DMS153 (cell line): ENCODE measurements at places on chromosomes 13 and 19.

- DNase-seq, result no peak
These were observed 13.8 kb upstream of the GARIN5A start for GRCh38 chr19:50490411-50490811.

- no peak for DNase-seq
These were observed 77.1 kb downstream of the GGACT start for GRCh38 chr13:100511466-100511865.

- no peak for DNase-seq
These were observed 5.5 kb upstream of the ZFP36 start for GRCh38 chr19:39401070-39401548.

GRCh38 chr13:75666646-75667351 lies 30.7 kb downstream of the LMO7 start:
- DNase-seq, result no peak

GRCh38 chr19:48290401-48290770 lies 20.5 kb downstream of the ZNF114 start:
- DNase-seq, result no peak

GRCh38 chr13:33403807-33404362 lies 118.3 kb upstream of the STARD13 start:
- no peak for DNase-seq

DNA sequence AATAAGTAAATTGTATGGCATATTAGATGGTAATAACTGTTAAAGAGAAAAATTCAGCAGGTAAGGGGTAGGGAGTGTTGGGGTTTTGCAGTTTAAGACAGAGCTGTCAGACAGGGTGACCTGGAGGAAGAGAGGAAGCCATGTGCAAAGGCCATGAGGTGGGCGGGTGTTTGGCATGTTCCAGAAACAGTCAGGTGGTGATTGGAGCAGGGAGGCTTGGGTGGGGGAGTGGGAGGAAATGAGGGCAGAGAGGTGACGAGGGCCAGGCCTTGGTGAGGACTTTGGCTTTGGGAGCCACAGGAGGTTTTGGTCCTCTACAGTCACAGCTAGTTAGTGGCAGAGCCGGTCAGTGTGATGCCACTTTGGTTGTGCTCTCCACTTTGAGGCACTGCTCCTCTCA lies 20.1 kb downstream of the RYR1 start:
- DNase-seq, result no peak

DNA sequence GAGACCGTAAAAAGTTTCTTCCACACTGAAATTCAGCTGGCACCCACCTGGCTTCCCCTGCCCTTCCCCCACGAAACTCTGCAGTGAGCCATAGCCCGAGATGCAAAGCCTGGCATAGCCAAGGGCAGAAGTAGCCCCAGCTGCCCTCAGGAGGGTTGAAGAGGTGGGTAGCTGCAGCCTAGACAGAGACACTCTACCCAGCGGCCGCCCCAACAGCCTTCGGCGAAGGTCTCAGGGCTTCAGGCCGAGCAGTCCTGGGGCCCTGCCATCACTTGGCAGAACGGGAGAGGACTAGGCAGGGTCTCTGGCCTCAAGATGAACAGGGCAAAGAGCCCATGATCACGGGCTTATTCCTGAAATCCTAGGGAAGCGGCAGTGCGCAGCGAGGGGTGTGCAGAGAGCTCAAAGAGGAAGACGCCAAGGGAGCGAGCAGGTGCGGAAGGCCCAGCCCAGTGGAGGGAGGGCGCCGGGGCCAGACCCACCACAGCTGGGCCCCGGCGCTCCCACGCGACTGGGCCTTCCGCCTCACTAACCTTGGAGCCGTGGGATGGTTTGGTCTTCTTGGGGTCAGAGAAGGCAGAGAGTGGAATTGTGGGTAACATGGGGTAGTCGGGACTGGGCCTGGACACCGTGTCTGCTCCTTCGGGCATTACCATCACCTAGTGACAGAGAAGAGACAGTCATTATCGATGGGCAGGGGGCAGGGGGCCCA lies 53.2 kb downstream of the MLLT1 start:
- no peak for DNase-seq

- DNase-seq, result no peak
These were observed 26.6 kb downstream of the CBY2 start for GRCh38 chr13:45728759-45729158.

DNA sequence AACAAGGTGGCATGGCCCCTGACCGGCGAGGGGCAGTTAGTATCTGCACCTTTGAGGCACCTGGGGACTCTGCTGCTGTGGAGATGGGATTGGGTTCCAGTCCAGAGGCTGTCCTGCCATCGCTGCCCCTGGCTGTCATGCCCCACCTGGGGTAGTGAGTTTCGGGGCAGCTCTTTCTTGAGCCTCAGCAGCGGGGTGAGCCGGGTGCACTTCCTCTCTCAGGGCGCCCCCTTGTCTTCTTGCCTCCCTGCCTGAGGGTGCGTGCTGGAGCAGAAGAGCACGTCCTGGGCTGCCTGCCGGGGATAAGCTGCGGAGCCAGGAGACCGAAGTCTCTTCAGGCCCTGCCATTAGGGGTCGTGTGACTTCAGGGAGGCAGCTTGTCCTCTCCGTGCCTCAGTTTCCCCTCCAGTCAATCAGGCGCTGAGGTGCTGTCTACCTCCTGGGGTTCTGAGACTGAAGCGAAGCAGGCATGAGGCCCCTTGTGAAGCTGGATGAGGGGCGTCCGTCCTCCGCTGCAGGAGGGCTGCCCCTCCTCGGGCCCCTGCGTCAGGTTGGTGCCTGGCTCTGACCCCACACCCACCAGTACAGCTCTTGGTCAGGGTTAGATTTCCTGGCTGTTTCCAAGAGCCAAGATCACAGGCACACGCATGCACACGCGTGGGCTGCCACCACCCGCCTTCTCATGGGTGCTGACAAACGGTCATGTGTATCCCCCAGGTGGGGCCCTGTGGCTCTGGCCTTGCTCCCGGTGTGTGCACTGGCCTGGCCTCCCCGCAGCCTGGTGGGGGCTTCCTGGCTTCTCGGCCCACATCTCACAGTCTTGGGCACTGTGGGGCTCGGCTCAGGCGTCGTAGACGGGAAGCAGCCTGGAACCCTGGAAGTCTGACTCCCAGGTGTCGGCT lies 8.3 kb downstream of the GNA11 start:
- DNase-seq, result no peak

DNA sequence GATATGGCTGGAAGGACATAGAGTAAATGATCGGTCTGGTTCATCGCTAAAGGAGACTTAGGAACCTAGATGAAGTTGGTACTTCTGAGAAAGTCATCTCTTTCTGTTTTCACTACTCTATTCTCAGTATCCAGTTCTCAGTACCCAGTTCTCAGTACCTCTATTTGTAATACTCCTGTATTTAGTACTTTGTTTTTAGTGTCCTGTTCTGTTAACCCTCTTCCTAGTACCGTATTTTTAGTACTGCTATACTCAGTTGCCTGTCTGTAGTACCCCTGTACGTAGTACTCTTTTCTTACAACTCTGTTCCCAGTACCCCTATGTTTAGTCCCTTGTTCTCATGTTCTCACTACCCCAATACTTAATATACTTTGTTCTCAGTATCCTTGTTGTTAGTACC lies 1.2 kb downstream of the RFXAP start:
- no peak for DNase-seq

- no peak for DNase-seq
These were observed 5.7 kb upstream of the GRIN3B start for GRCh38 chr19:994516-994915.

DNA sequence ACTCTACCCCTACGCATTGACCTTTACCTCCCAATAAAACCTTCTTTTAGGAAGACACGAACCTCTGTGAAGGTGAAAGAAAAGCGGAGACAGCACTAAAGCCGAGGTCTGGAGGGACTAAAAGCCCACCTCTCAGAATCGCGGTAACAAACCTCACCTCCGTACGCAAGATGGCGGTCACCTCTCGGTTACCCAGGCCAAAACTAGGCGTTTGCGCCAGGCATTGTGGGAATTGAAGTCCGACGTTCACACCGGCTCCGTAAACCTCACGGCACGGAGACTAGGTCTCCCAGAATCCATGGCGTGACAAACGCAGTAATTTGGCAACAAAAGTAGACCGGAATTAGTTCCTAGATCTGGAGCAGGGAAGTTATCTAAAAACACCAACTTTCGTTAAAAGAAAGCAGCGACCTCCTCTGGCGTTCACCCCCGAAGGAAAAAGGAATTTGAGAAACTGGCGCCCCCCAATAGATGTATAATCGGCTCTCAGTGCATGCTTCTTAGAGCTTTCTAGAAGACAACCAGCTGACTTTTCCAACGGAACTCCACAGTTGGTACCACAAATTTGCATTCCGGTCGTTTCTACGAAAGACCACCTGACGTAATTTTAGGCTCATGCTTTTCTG lies at the start of gene N4BP2L2:
TSS of gene N4BP2L2 (minus strand) at position 175 of the 626 bp plus-strand sequence. CDS start 1,768 bp downstream, outside the sequence.
- DNase-seq, result peak; percentile 94

- no peak for DNase-seq
These were observed 20.0 kb downstream of the ENOX1 start for GRCh38 chr13:43766725-43767124.

GRCh38 chr13:100573121-100573520 lies 15.5 kb downstream of the GGACT start:
- peak; percentile 24 for DNase-seq

DNA sequence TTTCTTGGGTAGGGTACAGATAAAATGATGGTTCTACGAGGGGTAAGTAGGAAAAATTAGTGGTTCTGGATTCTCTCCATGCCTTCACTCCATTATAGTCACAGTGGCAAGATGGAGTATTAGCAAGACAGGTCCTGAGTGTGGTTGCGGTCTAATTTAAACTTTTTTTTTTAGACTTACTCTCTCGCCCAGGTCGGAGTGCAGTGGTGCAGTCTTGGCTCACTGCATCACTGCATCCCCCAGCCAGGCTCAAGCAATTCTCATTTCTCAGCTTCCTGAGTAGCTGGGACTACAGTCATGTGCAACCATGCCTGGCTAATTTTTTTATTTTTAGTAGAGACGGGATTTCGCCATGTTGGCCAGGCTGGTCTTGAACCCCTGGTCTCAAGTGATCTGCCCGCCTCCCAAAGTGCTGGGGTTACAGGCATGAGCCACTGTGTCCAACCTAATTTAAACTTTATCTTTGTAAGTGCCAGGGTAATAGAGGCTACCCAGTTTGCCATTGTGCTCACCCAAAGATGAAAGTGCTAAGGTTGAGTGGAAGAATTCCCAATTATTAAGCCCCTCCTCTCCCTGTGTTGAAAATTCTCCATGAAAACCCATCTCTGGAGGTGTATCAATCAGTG lies 135.6 kb downstream of the TM9SF2 start:
- DNase-seq, result no peak

DNA sequence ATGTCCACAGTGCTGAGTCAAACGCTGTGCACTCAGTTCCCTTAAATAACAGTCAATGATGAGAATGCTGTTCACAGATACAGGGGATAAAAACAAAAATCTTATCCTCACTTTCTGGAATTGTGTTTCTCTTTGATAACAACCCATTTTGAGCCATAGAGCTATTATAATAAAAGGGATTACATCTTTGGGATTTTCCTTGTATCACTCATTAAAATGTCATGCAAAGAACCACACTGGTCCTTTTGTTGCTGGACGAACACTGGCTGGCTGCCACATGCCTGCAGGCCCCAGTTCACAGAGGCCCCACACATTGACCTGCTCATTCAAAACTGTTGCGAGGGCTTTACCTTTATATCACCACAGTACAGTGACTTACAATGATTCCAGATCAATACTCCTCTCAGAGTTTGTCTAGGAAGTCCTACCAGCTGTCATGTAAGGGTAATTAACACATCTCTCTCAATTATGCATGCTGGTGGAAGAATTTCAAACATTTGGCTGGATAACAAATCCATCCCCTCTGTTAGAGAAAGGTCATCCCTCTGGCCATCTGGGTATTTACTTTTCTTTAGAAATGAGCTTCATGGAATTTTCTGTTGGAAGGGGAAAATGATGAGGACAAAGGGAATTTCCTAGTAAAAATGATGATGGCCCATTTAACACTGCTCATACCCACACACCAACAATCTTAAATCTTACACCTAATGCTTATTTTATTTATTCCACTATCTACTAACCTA lies 85.9 kb downstream of the MBNL2 start:
- no peak for DNase-seq

DNA sequence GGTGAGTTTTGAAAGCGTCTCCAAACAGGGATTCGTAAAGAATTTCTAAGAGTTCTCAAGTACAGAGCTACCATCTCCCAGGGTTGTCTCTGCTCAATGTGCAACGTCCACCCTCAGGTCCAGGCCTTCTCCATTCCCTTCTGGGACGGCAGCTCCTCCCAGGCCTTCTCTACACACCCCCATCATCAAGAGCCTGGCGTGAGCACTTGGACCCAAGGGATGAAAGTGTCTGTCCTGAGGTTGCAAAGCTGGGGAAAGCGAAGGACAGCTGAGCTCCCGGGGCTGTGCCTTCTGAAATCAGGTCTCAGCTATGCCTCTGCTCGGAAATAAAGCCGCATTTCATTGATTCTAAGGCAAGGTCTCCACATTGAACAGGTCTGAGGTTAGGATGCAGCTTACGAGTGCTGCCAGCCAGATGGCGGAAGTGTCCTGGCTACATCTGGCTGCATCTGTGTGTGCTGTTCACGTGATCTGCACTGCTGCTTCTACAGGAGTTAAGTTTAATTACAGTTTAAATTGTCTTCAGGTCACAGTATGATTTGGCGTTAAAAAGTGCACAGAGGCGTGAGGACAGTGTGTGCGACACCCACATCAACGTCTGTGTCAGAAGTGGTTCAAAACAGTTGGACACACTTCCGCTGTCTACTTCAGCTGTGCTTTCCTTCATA lies 27.0 kb upstream of the MIER2 start:
- DNase-seq, result no peak

GRCh38 chr19:13102666-13103580 lies at the start of gene LYL1:
Gene LYL1 (minus strand): TSS chr19:13102858. CDS start chr19:13101171, 1,687 bp downstream.
- no peak for DNase-seq

GRCh38 chr13:40187324-40187795 lies 479.1 kb downstream of the FOXO1 start:
- no peak for DNase-seq

- no peak for DNase-seq
These were observed 161.6 kb upstream of the OBI1 start for GRCh38 chr13:78820541-78820940.

- no peak for DNase-seq
These were observed 45.5 kb upstream of the C13orf46 start for GRCh38 chr13:114019367-114019766.

- DNase-seq, result no peak
These were observed 78.2 kb downstream of the URI1 start for GRCh38 chr19:30020189-30020588.

GRCh38 chr19:46287585-46287984 lies 9.3 kb upstream of the HIF3A start:
- no peak for DNase-seq
